ENCODE measurements at places on chromosomes 13 and 19.
A peak's percentile ranks its signal among the peaks of the same experiment; 100 is the strongest.

DNA sequence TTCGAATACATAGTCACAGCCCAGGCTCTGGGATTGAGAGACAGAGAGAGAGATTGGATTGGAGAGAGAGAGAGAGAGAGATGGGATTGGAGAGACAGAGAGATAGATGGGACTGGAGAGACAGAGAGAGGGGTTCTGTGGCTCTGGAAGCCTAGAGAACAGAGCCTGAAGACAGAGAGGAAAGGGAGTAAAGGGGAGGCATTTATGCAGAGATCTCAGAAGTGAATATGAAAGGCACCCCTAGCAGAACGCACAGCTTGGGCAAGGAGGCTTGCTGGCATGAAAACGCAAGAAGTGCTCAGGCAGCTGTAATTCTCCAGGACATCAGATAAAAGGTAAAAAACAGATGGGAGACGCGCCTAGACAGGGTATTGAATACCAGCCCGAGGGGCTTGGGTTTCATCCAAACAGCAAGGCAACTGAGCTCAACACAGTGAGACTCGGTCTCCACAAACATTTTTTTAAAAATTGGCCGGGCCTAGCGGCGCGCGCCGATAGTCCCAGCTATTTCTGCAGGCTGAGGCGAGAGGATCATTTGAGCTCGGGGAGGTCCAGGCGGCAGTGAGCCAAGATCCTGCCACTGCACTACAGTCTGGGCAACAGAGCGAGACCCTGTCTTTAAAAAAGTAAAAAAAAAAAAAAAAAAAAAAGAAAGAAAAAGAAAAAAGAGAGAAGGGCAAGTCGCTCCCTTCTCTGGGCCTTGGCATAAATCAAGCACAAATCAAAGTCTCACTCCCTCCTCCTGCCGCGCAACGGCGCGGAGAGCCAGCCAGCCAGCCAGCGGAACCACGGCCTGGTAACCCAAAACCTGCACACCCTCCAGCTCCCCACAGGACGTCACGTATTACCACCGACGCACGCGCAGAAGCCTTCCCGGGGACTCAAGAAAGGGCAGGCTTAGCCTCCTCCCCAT, 774 bp upstream of the PPP2R1A start:
- DNase-seq, result no peak

GRCh38 chr13:71912524-71912923, 45.5 kb upstream of the DACH1 start:
- DNase-seq, result no peak

- DNase-seq, result no peak
Observed at GRCh38 chr13:42487221-42487620, 86.7 kb upstream of the TNFSF11 start.

DNA sequence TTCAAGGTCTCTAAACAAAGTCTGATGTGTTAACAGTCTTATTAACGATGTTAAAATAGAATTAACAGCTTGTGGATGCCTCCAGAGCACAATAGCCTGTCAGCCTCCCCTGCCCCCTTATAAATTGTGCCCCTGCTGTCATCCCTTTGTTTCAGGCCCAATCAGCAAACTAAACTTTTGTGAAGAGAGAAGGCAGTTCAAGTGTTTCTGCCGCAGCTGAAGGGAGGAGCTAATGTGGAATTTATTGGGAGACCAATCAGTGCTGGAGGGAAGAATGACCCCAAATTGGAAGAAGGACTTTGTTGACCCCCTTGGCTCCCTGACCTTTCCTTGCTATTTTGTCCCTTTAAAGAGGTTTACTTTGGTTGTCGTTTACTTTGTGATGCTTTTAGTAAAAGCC, 160.5 kb downstream of the TM9SF2 start:
- no peak for DNase-seq

- DNase-seq, result no peak
Observed at GRCh38 chr13:114019367-114019766, 45.5 kb upstream of the C13orf46 start.

DNA sequence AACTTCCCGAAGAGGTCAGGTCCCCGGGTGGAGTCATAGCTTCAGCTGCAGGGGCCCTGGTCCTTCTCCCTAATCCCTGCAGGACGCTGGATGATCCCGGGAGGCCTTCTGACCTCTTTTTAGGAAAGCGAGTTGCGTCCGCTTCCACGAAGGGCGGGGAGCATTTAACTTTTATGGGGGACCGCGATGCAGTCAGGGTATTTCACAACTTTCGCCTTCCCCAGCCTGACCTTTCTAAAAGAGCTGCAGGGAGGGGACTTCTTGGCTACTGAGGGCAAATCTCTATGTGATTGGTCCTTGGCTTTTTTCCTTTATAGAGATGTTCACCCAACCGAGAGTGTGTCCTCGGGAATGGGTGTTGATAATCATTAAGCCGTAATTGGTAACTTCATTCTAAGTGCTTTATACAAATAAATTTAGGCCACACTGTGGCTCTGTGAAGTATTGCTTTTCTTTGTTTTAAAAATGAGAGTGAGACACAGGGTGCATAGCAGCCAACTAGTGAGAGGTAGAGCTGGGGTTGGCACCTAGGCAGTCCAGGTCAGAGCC, 778 bp downstream of the ZNF230 start:
- no peak for DNase-seq

DNA sequence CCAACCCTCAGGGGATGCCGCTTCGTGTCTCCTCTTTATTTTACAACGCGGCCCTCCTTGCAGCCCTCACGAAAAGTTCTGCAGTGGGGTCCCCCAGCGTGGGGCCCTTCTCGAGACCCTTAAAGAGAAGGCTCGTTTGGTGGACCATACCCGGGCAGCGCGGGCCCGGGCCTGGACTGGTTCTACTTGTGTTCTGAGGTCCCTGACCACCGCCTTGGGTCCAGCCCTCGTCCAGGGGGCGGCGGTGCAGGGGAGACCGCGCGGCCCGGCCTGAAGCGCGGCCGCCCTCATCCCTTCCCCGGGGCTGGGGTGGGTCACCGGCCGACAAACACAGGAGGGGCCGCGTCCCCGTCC, 400 bp upstream of the SERP2 start:
- DNase-seq, result no peak

DNA sequence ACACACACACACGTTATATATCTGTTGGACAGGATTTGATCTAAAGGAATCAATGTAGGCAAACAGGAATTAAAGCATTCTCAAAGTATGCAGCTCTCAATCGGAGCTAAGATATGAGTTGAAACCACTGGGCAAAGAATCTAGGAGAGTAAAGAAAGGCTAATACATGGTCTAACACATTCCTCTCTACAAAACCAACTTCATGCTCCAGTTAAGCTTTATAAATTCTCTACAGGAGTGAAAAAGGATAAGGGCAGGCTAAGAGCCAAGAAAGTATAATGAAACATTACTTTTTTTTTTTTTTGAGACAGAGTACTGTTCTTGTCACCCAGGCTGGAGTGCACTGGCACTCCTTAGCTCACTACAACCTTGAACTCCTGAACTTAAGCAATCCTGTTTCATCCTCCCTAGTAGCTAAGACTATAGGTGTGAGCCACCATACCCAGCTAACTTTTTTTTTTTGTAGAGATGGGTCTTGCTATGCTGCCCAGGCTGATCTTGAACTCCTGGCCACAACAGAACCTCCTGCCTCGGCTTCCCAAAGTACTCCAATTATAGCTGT, 10.6 kb downstream of the FBXL3 start:
- no peak for DNase-seq

GRCh38 chr19:16368385-16369305, 44.0 kb downstream of the KLF2 start:
- DNase-seq, result peak; percentile 80

- DNase-seq, result no peak
Observed at GRCh38 chr19:40758491-40758890, 7.5 kb downstream of the SNRPA start.

- no peak for DNase-seq
Observed at GRCh38 chr19:20247016-20247683, 80.1 kb downstream of the ZNF486 start.

DNA sequence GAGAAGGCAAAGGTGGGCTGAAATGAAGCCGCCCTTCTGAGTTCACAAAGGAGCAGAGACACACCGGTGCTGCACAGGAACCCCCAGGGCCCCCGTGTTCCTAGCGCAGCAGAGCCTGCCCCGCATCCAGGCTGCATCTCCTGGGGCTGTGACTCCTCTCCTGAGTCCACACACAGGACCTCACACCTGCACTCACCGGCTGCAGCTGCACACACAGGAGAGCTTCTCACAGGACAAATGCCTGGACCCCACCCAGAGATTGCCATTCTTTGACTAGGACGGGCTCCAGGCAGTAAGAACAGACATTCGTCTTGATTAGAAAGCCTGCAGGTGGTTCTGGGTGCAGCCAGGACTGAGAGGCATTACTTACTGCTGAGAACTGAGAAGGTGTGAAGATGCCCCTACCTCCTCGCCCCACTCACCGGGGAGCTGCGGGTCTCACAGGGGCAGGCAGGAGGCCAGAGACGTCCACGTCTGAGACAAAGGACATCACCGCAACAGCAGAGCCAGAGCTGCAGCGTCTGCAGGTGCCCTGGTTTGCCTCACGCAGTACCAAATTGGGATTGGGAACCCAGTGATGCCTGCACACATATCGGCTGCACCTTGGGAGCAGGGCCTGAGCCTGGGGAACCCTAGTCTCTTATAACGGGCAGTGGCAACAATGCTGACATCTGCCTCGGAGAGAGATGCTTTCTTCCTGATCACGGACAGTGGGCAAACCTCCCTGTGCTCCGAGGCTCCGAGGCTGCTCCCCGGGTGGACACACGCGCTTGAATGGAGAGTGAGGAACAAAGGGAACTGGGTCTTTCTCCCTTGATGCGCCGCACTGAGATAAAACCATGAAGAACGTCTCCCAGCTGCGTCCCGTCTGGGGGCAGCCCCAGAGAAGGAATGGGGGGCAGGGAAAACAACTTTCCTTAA, 50.4 kb downstream of the RASA3 start:
- DNase-seq, result no peak

DNA sequence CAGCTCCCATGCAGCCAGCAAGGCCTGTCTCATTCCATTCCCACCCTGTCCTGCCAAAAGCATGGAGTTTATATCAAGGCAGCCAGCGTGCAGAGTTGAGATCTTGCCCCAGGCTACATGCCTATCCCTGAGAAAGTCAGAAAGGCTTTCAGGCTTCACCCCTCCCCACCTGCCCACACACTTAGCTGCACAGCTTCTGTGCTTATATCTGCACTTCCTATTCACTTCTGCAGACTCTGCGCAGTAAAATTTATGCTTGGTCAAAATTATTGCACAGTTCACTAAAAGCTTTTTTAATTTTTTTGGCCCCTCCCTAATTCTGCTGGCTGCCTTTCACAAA, 12.5 kb upstream of the ZNF675 start:
- DNase-seq, result no peak
